ENCODE measurements at places on chromosomes 12 and 14.

GRCh38 chr12:80272387-80272915, 171.6 kb upstream of the PTPRQ start:
- DNase-seq = no peak
- no peaks in the 10 kb centered on the region for H3K36me3 ChIP-seq
- no peaks in the 10 kb centered on the region for H3K27me3 ChIP-seq
- no peak overlapping the region for H3K27ac ChIP-seq

GRCh38 chr12:123475246-123475703, 17.3 kb downstream of the SNRNP35 start:
- DNase-seq = peak; percentile 85
- H3K27ac ChIP-seq = peak overlapping the region; percentile 38
- no peaks in the 10 kb centered on the region for H3K27me3 ChIP-seq
- H3K4me1 ChIP-seq = peaks cover 13% of the 10 kb centered on the region
- no peak overlapping the region for H3K4me3 ChIP-seq

- no peak for DNase-seq
- no peaks in the 10 kb centered on the region for H3K27me3 ChIP-seq
- no peak overlapping the region for H3K27ac ChIP-seq
- no peaks in the 10 kb centered on the region for H3K36me3 ChIP-seq
These were observed 3.3 kb upstream of the SLC4A8 start for GRCh38 chr12:51421266-51421884.

- H3K36me3 ChIP-seq = no peaks in the 10 kb centered on the region
- H3K4me1 ChIP-seq = no peaks in the 10 kb centered on the region
- H3K4me3 ChIP-seq = no peak overlapping the region
- no peak for DNase-seq
- no peak overlapping the region for H3K27ac ChIP-seq
- no peaks in the 10 kb centered on the region for H3K27me3 ChIP-seq
These were observed 225.5 kb downstream of the CCDC91 start for GRCh38 chr12:28415755-28416154.

- H3K27me3 ChIP-seq = no peaks in the 10 kb centered on the region
- no peak overlapping the region for H3K4me3 ChIP-seq
- no peaks in the 10 kb centered on the region for H3K36me3 ChIP-seq
- H3K27ac ChIP-seq = no peak overlapping the region
These were observed 309.5 kb downstream of the ATXN7L3B start for GRCh38 chr12:74847169-74847568.

DNA sequence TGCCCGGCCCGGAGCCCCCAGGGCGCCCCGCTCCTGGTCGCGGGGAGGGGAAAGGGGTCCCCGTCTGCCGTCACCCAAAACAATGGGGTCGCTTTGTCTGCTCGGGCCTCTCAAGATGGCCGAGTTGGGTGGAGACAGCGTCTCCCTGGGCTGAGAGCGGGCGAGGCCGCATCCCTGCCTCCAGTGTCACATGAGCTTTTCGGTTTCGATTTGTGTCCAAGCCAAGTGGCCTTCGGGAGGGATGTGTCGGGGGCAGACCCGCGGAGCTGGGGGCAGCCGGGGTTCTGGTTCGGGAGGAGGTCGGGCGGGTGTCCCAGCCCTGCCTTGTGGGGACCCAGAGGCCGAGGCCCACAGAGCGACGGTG, 790 bp downstream of the DYNC1H1 start:
- H3K4me3 ChIP-seq = peak overlapping the region; percentile 86
- peak; percentile 71 for DNase-seq
- H3K27me3 ChIP-seq = no peaks in the 10 kb centered on the region
- H3K36me3 ChIP-seq = no peaks in the 10 kb centered on the region
